GM12878 (cell line): ENCODE measurements at places on chromosomes 4 and X. TPM values are rescaled to one million over a fixed set of nuclear protein-coding genes. Genes with fewer than 3 reads are reported as not detected.

DNA sequence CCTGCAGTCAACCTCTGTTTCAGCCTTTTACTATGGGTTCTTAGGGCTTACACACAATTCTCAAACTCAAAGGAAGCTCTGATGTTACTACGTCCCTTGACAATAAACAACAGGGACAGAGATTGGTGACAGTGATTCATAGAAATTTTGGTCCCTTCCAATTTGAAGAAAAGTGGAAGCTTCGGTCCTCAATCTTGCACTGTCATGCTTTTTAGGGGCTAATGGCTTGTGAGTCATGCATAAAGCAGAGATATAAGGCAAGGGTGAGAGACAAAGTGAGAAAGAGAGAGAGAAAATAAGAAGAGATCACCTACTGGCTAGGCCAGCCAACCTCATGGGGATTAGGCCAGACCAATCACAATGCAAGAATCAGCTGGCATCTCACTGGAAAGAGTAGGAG lies 63.2 kb upstream of the STARD8 start:
- no peaks in the 10 kb centered on the region for H3K4me1 ChIP-seq
- no peak overlapping the region for H3K27ac ChIP-seq
- H3K27me3 ChIP-seq: no peaks in the 10 kb centered on the region
- no peaks in the 10 kb centered on the region for H3K36me3 ChIP-seq
- DNase-seq: no peak

Gene P2RY10
- total RNA-seq: 72.2 TPM in 2 replicates

Gene FAM47A
- not detected in 2 replicates for total RNA-seq

DNA sequence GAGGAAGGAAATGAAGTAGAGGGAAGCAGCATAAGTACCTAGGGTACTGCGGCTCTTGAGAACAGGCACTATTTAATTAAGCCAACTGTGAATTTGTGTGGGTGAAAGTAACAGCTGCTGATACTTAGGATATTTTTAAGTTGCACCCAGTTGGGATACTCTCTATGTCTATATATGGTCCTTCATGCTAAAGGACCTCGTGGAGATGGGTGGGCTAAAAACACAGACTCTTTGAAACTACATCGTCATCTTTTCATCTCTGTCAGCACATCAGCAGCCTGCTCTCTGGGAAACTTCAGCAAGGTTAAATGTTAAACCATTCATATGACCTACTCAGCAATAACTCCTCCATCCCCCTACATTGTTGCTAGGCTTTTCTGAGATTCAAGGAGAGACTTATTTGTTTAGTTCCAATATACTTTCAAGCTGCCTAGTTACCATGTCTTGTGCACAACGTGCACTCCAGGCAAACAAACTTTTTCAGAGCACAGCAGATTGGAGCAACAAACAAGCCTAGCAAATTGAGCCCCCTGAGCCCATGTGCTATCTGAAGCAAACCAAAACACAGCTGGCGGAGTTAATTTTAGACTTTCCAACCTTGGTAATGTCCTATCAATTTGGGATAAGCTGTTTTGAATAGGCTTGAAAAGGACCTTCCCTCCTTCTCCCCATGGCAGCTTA lies 6.2 kb upstream of the MOB1B start:
- no peaks in the 10 kb centered on the region for H3K36me3 ChIP-seq
- no peak overlapping the region for H3K4me3 ChIP-seq
- H3K27me3 ChIP-seq: no peaks in the 10 kb centered on the region

- H3K4me3 ChIP-seq: no peak overlapping the region
- no peaks in the 10 kb centered on the region for H3K4me1 ChIP-seq
- H3K36me3 ChIP-seq: no peaks in the 10 kb centered on the region
Observed at GRCh38 chrX:73758250-73758649, 195.3 kb downstream of the CHIC1 start.

- H3K27me3 ChIP-seq: peaks cover 5% of the 10 kb centered on the region
- H3K4me1 ChIP-seq: no peaks in the 10 kb centered on the region
- no peak overlapping the region for H3K4me3 ChIP-seq
- H3K36me3 ChIP-seq: no peaks in the 10 kb centered on the region
- DNase-seq: no peak
Observed at GRCh38 chr4:168825975-168826374, 184.1 kb downstream of the CBR4 start.

- no peaks in the 10 kb centered on the region for H3K36me3 ChIP-seq
- no peaks in the 10 kb centered on the region for H3K4me1 ChIP-seq
- no peak overlapping the region for H3K27ac ChIP-seq
- H3K4me3 ChIP-seq: no peak overlapping the region
- no peak for DNase-seq
Observed at GRCh38 chr4:26105815-26106699, 192.0 kb downstream of the SMIM20 start.

GRCh38 chr4:94856030-94856429 lies 98.3 kb downstream of the BMPR1B start:
- H3K27me3 ChIP-seq: no peaks in the 10 kb centered on the region
- H3K4me3 ChIP-seq: no peak overlapping the region
- H3K27ac ChIP-seq: no peak overlapping the region
- H3K36me3 ChIP-seq: no peaks in the 10 kb centered on the region
- no peak for DNase-seq
- H3K4me1 ChIP-seq: no peaks in the 10 kb centered on the region

- H3K4me3 ChIP-seq: no peak overlapping the region
- no peaks in the 10 kb centered on the region for H3K4me1 ChIP-seq
- no peaks in the 10 kb centered on the region for H3K27me3 ChIP-seq
- no peak overlapping the region for H3K27ac ChIP-seq
- DNase-seq: no peak
Observed at GRCh38 chr4:134650461-134650860, 448.9 kb upstream of the PABPC4L start.

DNA sequence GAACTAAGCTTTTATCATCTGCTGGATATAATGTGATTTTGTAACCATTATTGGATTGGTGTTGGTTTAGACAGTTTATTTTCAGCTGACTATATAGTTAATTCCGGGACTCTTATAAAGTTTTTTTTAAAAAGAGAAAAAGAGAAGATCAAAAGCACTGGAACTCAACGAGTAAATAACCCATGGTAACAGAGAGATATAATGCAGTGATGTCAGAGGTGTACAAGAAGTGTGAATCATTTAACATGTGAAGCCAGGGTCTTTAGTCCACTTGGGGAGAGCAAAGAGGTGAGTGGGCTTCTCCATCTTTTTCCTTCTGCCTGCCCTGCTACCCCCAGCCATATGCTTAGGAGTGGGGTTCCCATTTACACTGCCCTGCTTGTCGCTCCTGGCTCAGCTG lies 3.2 kb downstream of the TMEM165 start:
- H3K27ac ChIP-seq: no peak overlapping the region
- no peak for DNase-seq
- peaks cover 3% of the 10 kb centered on the region; the same call in 1 of the 2 replicates for H3K4me1 ChIP-seq
- no peaks in the 10 kb centered on the region for H3K27me3 ChIP-seq
- peaks cover 8% of the 10 kb centered on the region for H3K36me3 ChIP-seq

- no peaks in the 10 kb centered on the region for H3K4me1 ChIP-seq
- H3K27me3 ChIP-seq: no peaks in the 10 kb centered on the region
- DNase-seq: no peak
- no peak overlapping the region for H3K4me3 ChIP-seq
- peaks cover 46% of the 10 kb centered on the region; the same call in 1 of the 2 replicates for H3K36me3 ChIP-seq
- H3K27ac ChIP-seq: no peak overlapping the region
Observed at GRCh38 chr4:3226944-3227343, 22.0 kb upstream of the MSANTD1 start.

Gene ADH1C
- total RNA-seq: 0.24 and 0.54 TPM in 2 replicates

- no peak overlapping the region for H3K4me3 ChIP-seq
- no peaks in the 10 kb centered on the region for H3K27me3 ChIP-seq
- peaks cover 36% of the 10 kb centered on the region for H3K4me1 ChIP-seq
- H3K36me3 ChIP-seq: no peaks in the 10 kb centered on the region
- no peak overlapping the region for H3K27ac ChIP-seq
Observed at GRCh38 chr4:148056879-148057278, 325.0 kb downstream of the ARHGAP10 start.

DNA sequence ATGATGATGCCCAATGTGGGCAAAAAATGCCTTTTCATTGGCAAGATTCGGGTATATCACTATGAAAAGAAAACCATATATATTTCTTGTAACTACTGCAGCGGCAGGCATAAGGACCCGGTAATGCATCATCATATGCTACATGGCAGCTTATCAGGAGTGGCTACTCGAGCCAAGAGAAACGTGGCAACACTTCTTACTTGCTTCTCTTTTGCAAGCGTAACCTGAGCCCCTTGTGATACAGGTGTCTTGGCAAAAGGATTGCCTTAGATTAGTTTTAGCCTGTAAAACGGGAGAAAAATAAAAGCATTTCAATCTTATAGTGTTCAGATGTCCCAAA lies 280.3 kb downstream of the SPRY1 start:
- no peak overlapping the region for H3K4me3 ChIP-seq
- no peak overlapping the region for H3K27ac ChIP-seq
- H3K36me3 ChIP-seq: no peaks in the 10 kb centered on the region
- H3K4me1 ChIP-seq: no peaks in the 10 kb centered on the region
- H3K27me3 ChIP-seq: 0 out of 2 replicates have a peak, but pooled peaks cover 5% of the 10 kb centered on the region
- no peak for DNase-seq

GRCh38 chrX:107154787-107155620 lies 36.4 kb upstream of the RBM41 start:
- H3K4me3 ChIP-seq: no peak overlapping the region
- no peak overlapping the region for H3K27ac ChIP-seq
- no peak for DNase-seq

- no peaks in the 10 kb centered on the region for H3K36me3 ChIP-seq
- H3K27me3 ChIP-seq: no peaks in the 10 kb centered on the region; the same call in 1 of the 2 replicates
Observed at GRCh38 chr4:142832022-142832421, 14.1 kb downstream of the INPP4B start.

DNA sequence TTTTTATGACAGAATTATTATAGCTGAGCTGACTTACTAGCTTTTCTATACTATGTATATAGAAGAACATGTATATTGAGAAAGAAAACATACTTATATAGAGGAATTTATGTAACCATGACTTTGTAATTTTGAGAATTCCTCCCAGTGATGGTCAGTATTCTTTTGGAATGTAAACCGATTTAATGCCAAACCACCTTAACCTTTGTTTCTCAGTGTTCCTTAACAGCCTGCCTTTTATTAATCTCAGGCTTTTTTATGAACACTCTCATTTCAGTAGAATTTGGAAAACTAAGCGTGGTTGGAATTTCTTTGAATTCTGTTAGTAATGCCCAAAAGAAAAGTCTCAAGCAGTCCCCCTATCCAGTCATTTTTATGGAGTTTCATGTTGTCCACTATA lies 47.0 kb downstream of the MOSPD2 start:
- H3K27me3 ChIP-seq: no peaks in the 10 kb centered on the region
- H3K4me1 ChIP-seq: no peaks in the 10 kb centered on the region
- H3K27ac ChIP-seq: no peak overlapping the region

DNA sequence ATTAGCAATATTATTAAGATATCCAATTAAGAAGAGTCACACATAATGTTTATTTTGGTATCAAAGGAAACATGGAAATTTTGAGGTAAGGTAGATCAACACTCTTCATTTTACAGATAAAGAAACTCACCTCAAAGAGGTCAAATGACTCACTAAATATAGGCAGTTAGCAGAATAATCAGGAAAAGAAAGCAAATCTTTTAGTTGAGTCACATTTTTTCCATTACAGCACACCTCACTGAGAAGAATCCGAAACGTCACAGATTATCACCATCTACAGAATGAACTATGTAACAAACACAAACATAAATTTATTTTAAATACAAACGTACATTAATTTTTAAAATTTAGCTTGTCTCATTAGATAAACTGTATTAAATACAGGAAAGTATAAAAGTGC lies 70.1 kb downstream of the TMEM47 start:
- H3K36me3 ChIP-seq: no peaks in the 10 kb centered on the region
- H3K4me3 ChIP-seq: no peak overlapping the region
- no peaks in the 10 kb centered on the region for H3K27me3 ChIP-seq
- no peaks in the 10 kb centered on the region for H3K4me1 ChIP-seq
- no peak for DNase-seq

DNA sequence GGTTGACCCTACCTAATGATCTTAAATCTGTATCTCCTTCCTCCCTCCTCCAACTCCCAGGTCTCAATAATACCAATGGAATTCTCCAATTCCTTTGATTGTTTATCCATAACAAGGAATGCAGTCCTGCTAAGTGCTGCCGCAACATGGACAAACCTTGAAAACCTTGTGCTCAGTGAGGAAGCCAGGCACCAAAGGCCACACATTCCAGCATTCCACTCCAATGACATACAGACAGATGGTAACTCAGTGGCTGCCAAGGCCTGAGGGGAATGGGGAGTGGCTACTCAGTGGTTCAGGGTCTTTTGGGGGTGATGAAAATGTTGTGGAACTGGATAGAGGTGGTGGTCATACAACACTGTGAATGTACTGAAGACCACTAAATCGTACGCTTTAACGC lies 10.4 kb downstream of the HAUS7 start:
- no peaks in the 10 kb centered on the region for H3K27me3 ChIP-seq
- H3K4me1 ChIP-seq: no peaks in the 10 kb centered on the region
- no peak overlapping the region for H3K4me3 ChIP-seq
- no peak for DNase-seq
- no peak overlapping the region for H3K27ac ChIP-seq
- H3K36me3 ChIP-seq: peaks cover 2% of the 10 kb centered on the region

Gene AMBN
- not detected in 2 replicates for total RNA-seq

Gene CPZ
- total RNA-seq: not detected in 2 replicates

Gene ANTXR2
- total RNA-seq: 7.7 and 8.9 TPM in 2 replicates

Gene ARMCX1
- 0.08 TPM in 1 of 2 replicates, not detected in the other for total RNA-seq

Gene CXCL11
- not detected in 2 replicates for total RNA-seq
